ENCODE measurements at places on chromosomes 2 and 18. TPM values are rescaled to one million over a fixed set of nuclear protein-coding genes. Genes with fewer than 3 reads are reported as not detected.

GRCh38 chr2:143675021-143675420 lies 545.8 kb downstream of the ARHGAP15 start:
- H3K27ac ChIP-seq, result no peak overlapping the region
- H3K36me3 ChIP-seq, result no peaks in the 10 kb centered on the region
- H3K27me3 ChIP-seq, result no peaks in the 10 kb centered on the region
- H3K4me3 ChIP-seq, result no peak overlapping the region
- DNase-seq, result no peak

- no peaks in the 10 kb centered on the region for H3K27me3 ChIP-seq
- no peaks in the 10 kb centered on the region for H3K36me3 ChIP-seq
- no peak overlapping the region for H3K4me3 ChIP-seq
- DNase-seq, result no peak
- peaks cover 18% of the 10 kb centered on the region for H3K4me1 ChIP-seq
- H3K27ac ChIP-seq, result no peak overlapping the region
Observed at GRCh38 chr2:197244349-197244748, 66.2 kb downstream of the ANKRD44 start.

- H3K27ac ChIP-seq, result peak overlapping the region; percentile 82
- no peak for DNase-seq
- peak overlapping the region; percentile 65 for H3K4me3 ChIP-seq
- no peaks in the 10 kb centered on the region for H3K36me3 ChIP-seq
- H3K27me3 ChIP-seq, result no peaks in the 10 kb centered on the region
- peaks cover 15% of the 10 kb centered on the region for H3K4me1 ChIP-seq
Observed at GRCh38 chr2:189178726-189179569, 613 bp downstream of the COL5A2 start.

GRCh38 chr2:6835467-6835866 lies 30.2 kb downstream of the CMPK2 start:
- no peaks in the 10 kb centered on the region for H3K36me3 ChIP-seq
- DNase-seq, result no peak
- H3K27ac ChIP-seq, result no peak overlapping the region
- no peaks in the 10 kb centered on the region for H3K4me1 ChIP-seq
- H3K27me3 ChIP-seq, result no peaks in the 10 kb centered on the region

GRCh38 chr2:215521031-215521430 lies 85.2 kb upstream of the FN1 start:
- H3K27ac ChIP-seq, result no peak overlapping the region
- no peaks in the 10 kb centered on the region for H3K4me1 ChIP-seq
- H3K4me3 ChIP-seq, result no peak overlapping the region
- H3K27me3 ChIP-seq, result no peaks in the 10 kb centered on the region

GRCh38 chr2:16429431-16430145 lies 236.0 kb downstream of the CYRIA start:
- no peaks in the 10 kb centered on the region for H3K27me3 ChIP-seq
- H3K27ac ChIP-seq, result no peak overlapping the region
- no peaks in the 10 kb centered on the region for H3K36me3 ChIP-seq
- no peaks in the 10 kb centered on the region for H3K4me1 ChIP-seq
- H3K4me3 ChIP-seq, result no peak overlapping the region
- no peak for DNase-seq

DNA sequence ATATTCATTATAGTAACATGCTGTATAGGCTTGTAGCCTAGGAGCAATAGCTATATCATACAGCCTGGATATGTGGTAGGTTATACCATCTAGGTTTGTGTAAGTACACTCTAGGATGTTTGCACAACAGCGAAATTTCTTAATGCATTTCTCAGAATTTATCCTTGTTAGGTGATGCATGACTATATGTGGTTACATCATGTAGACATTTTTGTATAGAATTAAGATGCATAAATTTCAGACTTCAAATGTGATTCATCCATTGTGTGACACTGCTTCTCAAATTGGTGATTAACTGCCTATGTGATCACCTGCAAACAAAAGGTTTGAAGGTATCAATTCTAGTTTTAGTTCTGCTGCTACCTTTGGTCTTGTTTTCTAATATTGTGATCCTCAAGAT lies 1787.0 kb upstream of the PIK3C3 start:
- H3K4me3 ChIP-seq, result no peak overlapping the region
- no peaks in the 10 kb centered on the region for H3K36me3 ChIP-seq
- no peaks in the 10 kb centered on the region for H3K27me3 ChIP-seq
- no peaks in the 10 kb centered on the region for H3K4me1 ChIP-seq
- H3K27ac ChIP-seq, result no peak overlapping the region
- no peak for DNase-seq

DNA sequence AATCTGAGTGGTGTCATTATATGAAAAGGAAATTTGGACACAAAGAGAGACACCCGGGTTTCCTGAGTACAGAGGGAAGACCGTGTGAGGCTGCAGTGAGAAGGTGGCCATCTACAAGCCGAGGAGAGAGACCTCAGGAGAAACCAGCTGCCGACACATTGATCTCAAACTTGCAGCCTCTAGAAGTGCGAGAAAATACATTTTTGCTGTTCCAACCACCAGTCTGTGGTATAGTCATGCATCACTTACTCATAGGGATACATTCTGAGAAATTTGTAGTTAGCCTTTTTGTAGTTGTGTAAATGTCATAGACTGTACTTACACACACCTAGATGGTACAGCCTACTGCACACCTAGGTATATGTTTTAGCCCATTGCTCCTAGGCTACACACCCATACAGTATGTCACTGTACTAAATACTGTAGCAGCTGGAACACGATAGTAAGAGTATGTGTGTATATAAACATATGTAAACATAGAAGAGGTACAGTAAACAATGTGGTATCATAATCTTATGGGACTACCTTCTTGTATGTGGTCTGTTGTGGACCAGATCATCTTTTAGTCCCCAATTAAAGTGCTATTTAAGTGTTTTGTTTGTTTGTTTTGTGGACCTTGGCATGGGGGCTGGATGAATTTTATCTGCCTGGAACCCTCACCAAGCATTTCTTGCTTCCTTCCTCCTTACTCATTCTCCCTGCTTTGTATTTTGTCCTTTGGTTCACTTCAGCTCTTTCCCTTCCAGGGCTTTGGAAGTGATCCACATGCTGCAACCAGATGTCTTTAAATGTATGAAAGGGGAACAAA lies 38.3 kb upstream of the SESTD1 start:
- no peak overlapping the region for H3K4me3 ChIP-seq
- no peak overlapping the region for H3K27ac ChIP-seq
- H3K27me3 ChIP-seq, result no peaks in the 10 kb centered on the region
- H3K36me3 ChIP-seq, result no peaks in the 10 kb centered on the region
- DNase-seq, result no peak
- H3K4me1 ChIP-seq, result no peaks in the 10 kb centered on the region

DNA sequence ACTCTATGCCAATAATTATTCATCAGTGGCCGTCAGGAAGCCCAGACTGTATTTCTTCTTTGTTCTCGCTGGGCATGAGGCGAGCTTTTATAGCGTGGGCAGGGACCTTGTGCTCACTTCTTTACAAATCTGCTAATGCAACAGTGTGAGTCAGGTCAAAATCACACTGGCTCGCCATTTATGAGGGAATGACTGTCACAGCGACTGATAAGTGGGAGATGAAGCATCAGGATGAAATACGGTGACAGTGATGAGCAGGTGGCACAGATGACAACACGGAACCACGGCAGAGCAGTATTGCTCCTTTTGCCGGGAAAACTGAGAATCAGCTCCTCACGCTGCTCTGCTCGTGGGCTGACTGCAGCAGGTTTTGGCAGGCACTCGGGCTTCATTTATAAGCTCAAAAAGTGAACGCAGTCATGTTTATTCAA lies 20.5 kb downstream of the TYMS start:
- peaks cover 23% of the 10 kb centered on the region for H3K36me3 ChIP-seq
- DNase-seq, result no peak
- H3K4me1 ChIP-seq, result peaks cover 16% of the 10 kb centered on the region
- no peak overlapping the region for H3K4me3 ChIP-seq
- no peaks in the 10 kb centered on the region for H3K27me3 ChIP-seq

GRCh38 chr2:16155366-16155765 lies 215.0 kb downstream of the MYCN start:
- DNase-seq, result no peak
- H3K36me3 ChIP-seq, result no peaks in the 10 kb centered on the region
- H3K27ac ChIP-seq, result no peak overlapping the region
- no peaks in the 10 kb centered on the region for H3K4me1 ChIP-seq
- H3K4me3 ChIP-seq, result no peak overlapping the region

- no peak for DNase-seq
- H3K36me3 ChIP-seq, result peaks cover 4% of the 10 kb centered on the region
- H3K27me3 ChIP-seq, result no peaks in the 10 kb centered on the region
- H3K27ac ChIP-seq, result no peak overlapping the region
Observed at GRCh38 chr2:110157153-110157793, 41.7 kb upstream of the MALL start.

DNA sequence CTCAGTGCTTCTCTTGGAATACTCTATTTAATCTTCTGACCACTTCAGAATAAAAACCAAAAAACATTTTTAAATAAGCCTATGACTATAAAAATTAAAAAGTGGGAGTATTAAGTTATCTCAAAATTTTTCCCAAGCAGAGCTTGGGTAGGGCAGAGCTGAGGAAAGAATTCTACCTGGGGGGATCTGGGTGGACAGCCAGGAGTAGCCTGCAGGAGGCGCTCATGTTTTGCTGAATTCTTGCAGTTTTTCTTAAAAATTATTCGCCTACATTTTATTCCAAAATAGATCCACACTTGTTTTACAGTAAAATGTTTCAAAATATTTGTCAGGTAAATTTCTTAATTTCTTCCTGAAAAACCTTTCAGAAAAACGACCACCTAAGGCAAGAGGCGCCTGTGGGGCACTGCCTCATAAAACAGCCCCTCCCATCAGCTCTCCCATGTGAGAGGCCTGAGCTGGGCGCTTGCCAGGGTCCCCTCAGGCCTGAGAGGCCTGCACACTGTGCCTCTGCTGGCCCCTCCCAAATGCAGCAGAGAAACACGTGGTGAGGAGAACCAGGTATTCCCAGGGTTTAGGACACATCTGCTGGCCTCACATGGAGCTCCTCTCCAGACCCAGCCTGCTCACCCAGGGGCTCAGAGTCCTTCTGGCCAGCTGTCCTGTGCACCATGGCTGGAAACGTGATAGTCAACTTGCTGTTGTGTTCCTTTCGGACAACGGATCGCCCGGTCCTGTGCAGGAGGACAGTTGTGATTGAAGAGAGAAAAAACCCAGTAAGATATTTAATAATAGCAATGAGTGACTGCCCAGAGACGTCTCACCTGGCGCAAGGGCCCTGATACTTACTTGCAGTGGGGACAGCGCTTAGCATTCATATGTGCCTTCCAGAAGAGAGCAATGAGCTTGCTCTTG lies 17.5 kb downstream of the POLR1A start:
- peaks cover 70% of the 10 kb centered on the region for H3K36me3 ChIP-seq
- no peak overlapping the region for H3K27ac ChIP-seq
- no peaks in the 10 kb centered on the region for H3K27me3 ChIP-seq
- H3K4me3 ChIP-seq, result no peak overlapping the region
- DNase-seq, result no peak

GRCh38 chr18:58640891-58641610 lies 12.2 kb upstream of the ALPK2 start:
- no peaks in the 10 kb centered on the region for H3K36me3 ChIP-seq
- DNase-seq, result no peak
- H3K4me1 ChIP-seq, result no peaks in the 10 kb centered on the region
- no peaks in the 10 kb centered on the region for H3K27me3 ChIP-seq

DNA sequence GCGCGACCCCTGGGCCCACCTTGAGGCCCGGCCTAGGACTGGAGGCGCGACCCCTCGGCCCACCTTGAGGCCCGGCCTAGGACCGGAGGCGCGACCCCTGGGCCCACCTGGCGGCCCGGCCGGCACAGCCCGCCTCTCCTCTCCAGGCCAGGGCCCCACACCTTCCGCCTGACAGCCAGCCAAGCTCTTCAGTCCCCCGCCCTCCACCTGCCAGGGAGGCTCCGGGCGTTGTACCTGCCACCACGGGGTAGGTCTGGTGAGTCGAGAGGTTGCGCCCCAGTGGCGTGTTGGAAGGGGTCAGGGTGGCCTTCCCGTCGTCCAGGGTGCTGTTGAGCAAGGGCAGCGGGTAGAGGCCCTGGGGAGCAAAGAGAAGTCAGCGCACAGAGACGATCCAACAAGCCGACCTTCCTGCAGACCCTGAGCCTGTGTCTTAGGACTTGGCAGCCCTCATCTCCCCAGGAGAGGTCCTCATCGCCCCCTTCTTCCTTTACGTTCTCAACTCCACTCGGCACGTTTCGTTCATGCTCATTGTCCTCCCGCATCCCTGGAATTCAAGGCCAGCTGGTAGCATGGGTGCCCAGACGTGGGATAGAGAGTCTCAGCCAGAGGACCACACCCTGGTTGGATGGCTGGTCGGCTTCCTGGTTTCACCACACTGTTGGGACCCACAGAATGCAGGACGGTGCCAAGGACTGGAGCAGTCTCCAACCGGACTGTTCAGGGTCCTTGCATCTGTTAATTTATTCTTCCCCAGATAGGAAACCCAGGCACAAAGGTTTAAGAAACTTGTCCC lies 42.2 kb downstream of the PAX8 start:
- no peak for DNase-seq
- H3K4me3 ChIP-seq, result peak overlapping the region; percentile 60
- H3K4me1 ChIP-seq, result peaks cover 41% of the 10 kb centered on the region
- no peaks in the 10 kb centered on the region for H3K27me3 ChIP-seq

DNA sequence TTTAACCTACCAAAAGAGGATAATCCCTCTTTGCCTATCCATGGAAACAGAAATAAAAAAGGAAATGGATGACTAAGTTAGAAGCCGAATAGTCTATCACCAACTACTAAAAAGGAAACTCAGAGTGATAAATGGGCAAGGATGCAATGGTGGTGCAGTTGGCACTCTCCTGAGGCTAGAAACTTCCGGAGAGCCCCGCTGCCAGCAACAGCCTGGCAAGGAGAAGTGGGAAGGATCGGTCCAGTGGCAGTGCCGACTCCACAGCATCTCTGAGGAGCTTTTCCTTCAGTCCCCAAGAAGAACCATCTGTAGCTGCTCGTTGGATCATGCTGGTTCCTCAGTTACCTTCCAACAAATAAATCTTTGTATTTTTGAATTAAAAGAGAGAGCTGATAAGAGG lies 74.7 kb downstream of the DPP4 start:
- H3K4me3 ChIP-seq, result no peak overlapping the region
- no peak overlapping the region for H3K27ac ChIP-seq
- no peaks in the 10 kb centered on the region for H3K27me3 ChIP-seq
- no peaks in the 10 kb centered on the region for H3K36me3 ChIP-seq

- DNase-seq, result no peak
- no peaks in the 10 kb centered on the region for H3K4me1 ChIP-seq
Observed at GRCh38 chr2:168448980-168449379, 7.1 kb upstream of the CERS6 start.

KCNF1 gene
- total RNA-seq, result 51.7 TPM

ZCCHC2 gene
- total RNA-seq, result 23.0 TPM

CD207 gene
- 0.26 TPM for total RNA-seq

LYG2 gene
- total RNA-seq, result not detected

EVX2 gene
- not detected for total RNA-seq

ABCG8 gene
- not detected for total RNA-seq

GREB1 gene
- total RNA-seq, result 3.7 TPM

SP5 gene
- total RNA-seq, result 0.63 TPM

CXCR1 gene
- total RNA-seq, result 0.13 TPM

TNS1 gene
- total RNA-seq, result 1,001 TPM

All from esophagus muscularis mucosa (tissue), 4 donors.